ENCODE measurements at places on chromosomes 5 and 9.

DNA sequence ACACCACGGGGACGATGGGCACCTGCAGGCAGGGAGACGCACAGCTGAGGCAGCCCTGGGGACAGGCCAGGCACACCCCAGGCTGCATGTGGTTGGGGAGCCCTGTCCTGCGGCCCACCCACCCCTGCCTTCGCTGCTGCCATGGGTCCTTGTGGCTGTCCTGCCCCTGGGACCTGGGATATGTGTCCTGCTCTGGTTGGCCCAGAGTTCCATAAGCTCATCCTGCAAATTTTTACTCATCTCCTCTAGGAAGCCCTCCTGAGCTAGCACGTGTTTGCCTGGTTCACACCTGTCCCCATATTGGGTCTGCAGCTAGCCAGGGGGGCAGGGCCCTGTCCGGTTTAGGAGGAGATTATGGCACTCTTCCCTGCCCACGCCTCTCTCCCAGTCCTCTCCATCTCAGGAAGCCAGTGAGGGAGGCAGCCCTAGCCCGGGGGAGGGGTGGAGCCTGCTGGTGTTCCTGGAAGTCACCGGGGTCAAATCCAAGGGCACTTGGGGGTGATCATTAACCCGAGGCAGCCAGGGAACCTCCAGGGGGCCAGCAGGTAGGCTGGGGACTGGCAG, 12.2 kb downstream of the EGFL7 start:
- DNase-seq: no peak

DNA sequence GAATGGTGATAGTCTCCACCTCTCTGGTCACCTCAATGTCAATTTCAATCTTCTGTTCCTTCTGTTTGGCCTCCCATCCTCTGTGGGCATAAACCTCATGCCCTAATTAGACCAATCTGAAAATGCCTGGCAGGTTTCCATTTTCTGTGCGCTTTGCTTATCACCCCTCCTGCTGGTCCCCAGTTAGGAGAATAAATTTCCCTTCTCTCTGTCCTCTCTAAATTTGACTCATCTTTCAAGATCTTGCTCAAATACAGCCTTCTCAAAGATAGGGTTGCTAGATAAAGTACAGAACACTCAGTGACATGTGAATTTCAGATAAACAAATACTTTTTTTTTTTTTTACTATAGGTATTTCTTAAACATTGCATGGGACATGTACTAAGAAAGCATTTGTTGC, 69.4 kb upstream of the CD180 start:
- DNase-seq: no peak

GRCh38 chr5:135228222-135228621, 170.8 kb downstream of the MACROH2A1 start:
- no peak for DNase-seq

- no peak for DNase-seq
Measured at GRCh38 chr9:8408575-8409190, 609.1 kb upstream of the DMAC1 start.

- DNase-seq: no peak
Measured at GRCh38 chr5:20224966-20225365, 237.0 kb upstream of the CDH18 start.

- no peak for DNase-seq
Measured at GRCh38 chr9:6936103-6936502, 178.3 kb downstream of the KDM4C start.

DNA sequence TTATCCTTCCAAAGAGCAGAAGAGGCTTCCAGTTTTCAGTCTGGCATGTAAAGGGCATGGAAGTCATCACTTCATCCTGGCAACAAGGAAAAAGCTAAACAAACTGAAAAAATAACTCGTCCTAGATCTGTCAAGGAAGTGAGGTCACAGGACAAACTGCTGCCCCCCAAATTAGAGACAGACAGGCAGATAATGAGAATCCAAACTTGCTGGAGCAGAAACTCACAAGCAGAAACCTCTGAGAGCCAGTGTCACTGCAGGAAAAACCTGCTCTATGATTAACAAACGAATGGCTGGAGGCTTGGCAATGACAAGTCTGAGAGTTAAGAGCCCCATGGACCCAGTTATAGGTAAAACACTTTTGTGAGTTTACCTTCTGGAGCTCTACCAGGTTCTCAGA, 18.9 kb upstream of the MLANA start:
- DNase-seq: no peak

DNA sequence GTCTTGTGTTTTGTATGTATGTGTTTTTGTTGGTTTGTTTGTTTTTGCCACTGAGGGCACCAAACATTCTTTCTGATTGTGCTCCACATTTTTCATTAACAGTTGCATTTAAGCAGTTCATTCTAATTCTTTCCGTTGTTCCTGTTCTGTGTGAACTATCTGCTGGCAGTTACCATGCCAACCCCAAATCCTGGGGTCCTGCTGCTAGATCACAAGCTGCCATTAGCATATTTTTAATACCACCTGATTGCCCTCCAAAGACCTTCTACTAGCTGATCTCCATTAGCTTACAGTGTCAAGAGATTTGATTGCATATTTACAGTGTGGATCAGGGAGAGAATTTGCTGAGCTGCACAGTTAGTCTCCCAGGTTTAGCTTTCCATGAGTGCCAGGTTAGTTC, 40.6 kb upstream of the STARD4 start:
- no peak for DNase-seq

DNA sequence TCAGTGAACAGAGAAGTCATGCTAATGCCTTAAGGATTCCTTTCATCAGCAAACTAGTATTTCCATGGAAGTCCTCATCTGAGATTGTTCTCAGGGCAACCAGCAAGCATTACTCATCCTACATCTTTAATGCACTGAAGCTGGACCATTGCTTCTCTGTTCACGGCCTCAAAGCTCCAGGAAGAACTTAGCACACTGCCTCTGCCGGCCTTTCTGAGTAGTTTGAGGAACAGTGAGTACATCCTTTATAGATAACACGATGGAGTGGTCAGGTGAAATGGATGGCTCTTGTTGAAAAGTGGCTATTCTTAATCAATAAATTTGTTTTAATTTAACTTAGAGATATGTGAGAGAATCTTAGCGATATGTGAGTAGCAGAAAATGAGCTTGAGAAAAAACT, 35.8 kb downstream of the MEGF10 start:
- no peak for DNase-seq

DNA sequence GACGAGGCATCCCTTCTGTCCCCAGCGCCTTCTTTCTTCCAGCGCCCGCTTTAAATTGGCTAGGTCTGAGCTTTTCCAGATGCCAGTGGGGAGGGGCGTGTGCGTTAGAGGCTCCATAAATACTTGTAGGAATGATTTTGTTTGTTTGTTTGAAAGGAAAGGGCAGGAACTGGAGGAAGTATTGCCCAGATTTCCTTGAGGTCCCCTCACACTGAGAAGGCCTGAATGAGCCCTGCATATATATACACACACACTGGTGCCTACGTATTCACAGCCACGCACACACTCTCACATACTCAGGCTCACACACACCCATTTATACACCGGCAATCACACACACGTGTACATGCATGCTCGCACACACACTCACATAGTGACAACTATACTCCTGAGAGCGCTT, 1.0 kb upstream of the SLIT3 start:
- DNase-seq: no peak

DNA sequence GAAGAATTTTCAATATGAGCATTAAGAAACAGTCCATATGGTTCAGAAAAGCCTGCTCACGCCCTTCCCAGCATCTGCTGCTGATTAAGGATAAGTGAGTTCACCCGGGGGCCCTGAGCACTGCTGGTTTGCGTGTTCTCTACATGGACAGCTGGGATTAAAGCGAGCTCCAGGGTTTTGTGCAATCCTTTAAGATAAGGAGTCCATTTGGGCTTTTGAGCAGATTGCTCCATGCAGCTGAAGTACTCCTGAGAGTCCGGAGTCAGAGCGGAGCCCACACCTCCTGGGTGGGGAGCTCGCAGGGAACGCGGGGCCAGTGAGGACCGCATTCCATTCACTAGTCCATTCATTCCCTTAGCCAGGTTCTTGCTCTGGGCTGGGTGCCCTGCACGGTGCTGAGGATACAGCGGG, 149.3 kb upstream of the COL5A1 start:
- no peak for DNase-seq

DNA sequence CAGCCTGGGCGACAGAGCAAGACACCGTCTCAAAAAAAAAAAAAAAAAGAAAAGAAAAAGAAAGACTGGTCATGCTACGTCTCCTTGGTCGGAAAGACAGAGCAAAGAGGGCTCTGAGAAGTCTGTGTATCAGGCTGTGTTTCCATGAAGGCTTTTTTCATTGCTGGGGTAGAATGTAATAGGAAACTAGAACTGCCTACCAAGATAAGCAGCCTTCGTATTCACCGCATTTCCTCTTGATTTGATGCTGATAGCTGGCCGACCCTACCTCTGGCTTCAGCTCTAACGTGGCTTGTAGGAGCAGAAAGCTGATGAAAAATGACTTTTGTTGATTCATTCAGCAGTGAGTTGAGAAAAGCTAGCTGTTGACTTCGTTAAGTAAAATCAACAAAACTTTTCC, 17.4 kb downstream of the SLC1A3 start:
- DNase-seq: no peak

DNA sequence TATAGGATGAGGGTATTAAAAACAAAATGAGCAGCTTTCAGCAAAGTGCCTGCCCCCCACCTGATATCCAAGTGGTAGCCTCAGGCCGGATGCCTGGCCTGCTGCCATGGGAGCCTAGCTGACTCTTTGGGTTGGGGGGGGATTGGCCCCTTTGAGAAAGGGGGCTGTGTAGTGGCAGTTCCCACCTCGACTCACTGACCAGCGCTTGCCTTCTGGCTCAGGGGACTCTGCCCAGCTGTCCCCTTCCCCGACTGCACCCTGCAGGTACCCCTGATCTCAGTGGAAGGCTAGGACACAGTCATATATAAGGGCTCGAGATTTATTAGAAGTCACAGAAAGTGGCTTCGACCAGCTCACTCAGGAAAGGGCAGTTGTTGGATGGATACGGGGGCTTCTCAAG, 1.5 kb upstream of the NEUROG1 start:
- DNase-seq: no peak

- DNase-seq: peak; percentile 50
Measured at GRCh38 chr5:37111426-37112382, 137.5 kb downstream of the CPLANE1 start.

DNA sequence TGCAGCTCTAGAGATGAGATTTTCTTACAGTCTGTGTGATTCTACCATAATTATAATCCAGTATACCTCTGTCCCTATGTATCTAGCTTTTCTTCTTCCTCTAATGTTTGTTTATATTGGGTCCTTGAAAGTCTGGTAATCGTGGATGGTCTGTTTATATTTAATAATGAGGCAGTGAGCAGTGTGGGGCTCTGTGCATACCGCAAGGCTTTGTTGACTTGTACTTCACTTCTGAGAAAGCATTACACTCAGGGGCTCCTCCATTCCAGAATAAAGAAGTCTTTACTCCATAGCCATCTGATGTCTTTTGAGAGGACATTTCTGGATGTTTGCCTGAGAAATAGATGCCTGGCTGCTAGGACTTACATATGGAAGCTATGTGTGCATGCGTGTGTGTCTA, 4.5 kb upstream of the MPDZ start:
- no peak for DNase-seq

DNA sequence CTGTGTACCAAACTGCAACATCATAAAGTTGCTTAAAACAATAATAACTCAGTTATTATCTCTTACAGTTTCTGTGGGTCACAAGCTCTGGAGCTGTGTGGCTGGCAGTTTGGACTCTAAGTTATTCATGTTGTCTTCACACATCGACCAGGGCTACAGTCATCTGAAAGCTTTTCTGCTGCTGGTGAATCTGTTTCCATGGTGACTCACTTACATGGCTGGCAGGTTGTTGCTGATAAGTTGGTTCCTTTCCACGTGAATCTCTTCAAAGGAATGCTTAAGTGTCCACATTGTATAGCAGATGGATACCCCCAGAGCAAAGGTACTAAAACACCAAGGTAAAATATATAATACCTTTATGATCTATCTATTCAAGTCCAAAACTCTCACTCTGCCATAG, 44.8 kb upstream of the CYLC2 start:
- no peak for DNase-seq

GRCh38 chr5:158780656-158781237, 319.0 kb downstream of the EBF1 start:
- no peak for DNase-seq

DNA sequence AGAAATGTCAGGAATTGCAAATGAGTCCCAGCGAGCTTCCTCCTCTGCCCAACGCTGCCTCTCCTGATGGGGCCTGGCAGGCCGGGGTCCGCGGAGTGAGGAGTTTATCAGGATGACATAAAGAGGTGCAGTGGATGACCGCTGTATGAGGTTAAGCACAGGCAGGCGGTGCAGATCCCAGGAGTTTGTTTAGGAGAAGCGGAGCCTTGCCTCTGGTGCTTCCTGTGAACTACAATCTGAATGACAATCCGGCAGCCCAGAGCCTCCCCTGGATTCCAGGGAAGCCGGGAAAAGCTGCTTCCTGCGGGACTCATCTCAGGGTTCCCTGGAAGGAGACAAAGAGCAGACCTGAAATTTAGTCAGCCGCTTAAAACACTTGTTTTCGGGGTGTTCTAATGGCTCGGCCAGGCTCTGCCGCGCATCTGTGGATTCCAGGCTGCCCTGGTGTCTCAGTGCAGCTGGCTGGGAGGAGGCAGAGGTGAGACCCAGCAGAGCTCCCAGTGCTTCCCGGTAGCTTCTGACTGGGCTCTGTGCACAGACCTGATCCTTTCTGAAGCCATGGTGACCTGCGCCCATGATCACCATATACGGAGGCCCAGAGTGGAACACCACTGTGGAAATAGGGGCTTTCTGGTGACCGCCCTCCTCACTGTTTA, 69.8 kb upstream of the IRX4 start:
- DNase-seq: no peak

- DNase-seq: no peak
Measured at GRCh38 chr9:31612336-31613030, 772.0 kb upstream of the ACO1 start.

DNA sequence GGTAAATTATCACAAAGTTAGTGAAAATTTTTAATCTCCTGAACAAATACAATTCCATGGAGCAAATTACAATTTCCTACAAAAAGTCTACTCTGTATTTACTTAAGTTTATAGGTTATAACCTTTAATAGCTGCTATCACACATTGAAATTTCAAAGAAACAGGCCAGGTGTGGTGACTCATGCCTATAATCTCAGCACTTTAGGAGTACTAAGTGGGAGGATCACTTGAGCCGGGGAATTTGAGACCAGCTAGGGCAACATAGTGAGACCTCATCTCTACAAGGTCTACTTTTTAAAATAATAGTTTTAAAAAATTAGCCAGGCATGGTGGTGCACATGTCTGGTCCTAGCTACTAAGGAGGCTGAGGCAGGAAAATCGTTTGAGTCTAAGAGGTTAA, 50.3 kb downstream of the HINT1 start:
- DNase-seq: no peak

DNA sequence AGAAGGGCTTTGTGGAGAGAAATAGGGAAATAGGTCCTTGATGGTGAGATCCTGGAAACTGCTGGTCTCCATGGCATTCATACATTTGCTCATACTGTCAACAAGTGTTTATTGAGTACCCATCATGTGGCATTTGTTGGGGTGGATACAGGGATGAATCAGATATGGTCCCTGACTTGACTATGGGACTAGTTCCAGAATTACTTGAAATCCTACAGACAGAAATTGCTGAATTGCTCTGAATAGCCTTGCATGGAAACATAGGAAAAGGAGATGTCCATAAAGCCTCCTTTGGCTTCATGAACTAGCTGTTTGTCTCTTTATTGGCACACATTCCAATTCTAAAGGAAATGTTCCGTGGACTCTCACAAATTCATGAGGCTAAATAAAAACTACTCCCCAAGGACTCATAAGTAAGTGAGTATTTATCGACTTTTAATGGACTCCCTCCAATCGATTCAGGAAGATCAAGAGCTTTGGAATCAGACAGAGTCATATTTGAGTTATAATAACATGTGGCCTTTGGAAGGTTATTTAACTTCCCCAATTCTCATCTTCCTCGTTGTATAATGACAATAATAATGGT, 122.4 kb upstream of the C6 start:
- no peak for DNase-seq

- DNase-seq: peak; percentile 7
Measured at GRCh38 chr5:123371575-123372179, 51.5 kb downstream of the CEP120 start.

All from CD4-positive, alpha-beta T cell treated with Interleukin-17A for 1 hour (primary cell).